Central memory CD4-positive, alpha-beta T cell (primary cell): ENCODE measurements at places on chromosomes 2 and 18.

- no peak for DNase-seq
These were observed 143.0 kb upstream of the MYCN start for GRCh38 chr2:15797231-15797938.

- DNase-seq = no peak
These were observed 59.7 kb upstream of the ZC3H15 start for GRCh38 chr2:186426153-186427016.

DNA sequence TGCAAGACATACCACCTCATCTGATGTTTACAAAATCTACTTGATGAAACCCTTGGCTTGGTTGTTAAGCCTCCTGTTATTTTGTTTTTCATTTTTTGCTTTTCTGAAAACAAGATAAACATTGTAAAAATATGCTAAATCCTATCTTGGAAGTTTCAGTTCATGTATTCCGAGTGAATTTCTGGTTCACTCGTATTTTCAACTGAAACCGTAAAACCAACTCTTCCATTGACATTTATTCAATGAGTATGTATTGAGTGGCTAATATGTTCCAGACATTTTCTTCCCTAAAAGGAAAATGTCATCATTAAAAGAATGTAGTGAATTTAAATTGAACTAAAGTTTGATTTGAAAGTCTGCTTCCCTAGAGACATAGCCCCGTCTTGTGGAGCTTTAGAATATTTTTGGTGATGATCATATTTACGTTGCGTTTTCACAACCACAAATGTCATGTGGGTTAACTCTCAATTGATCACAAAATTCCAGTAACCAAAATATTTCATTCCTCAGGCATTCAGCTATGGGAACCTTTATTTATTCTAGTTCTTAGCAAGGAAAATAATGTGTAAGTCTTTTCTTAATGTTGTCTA, 204.2 kb downstream of the MBD2 start:
- no peak for DNase-seq

DNA sequence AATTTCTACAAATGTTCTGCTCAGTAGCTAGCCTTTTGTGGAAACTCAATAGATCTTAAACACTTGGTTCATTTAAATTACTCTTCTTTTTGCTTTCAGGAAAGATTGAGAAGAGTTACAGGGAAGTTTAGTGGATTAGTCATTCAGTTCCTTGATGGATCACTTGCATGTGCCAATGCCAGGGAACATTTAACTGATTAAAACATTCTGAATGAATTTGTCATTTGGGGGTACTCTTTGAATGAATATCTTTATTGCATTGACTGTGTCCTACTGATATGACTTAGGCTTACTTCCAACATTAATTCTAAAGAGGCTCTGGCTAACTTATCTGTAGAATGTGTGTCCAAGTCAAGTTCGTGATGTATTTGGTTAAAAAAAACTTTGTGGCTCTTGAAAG, 199.8 kb downstream of the PLCL1 start:
- DNase-seq = no peak

GRCh38 chr18:23239885-23240608, 104.8 kb downstream of the CABLES1 start:
- DNase-seq = no peak

DNA sequence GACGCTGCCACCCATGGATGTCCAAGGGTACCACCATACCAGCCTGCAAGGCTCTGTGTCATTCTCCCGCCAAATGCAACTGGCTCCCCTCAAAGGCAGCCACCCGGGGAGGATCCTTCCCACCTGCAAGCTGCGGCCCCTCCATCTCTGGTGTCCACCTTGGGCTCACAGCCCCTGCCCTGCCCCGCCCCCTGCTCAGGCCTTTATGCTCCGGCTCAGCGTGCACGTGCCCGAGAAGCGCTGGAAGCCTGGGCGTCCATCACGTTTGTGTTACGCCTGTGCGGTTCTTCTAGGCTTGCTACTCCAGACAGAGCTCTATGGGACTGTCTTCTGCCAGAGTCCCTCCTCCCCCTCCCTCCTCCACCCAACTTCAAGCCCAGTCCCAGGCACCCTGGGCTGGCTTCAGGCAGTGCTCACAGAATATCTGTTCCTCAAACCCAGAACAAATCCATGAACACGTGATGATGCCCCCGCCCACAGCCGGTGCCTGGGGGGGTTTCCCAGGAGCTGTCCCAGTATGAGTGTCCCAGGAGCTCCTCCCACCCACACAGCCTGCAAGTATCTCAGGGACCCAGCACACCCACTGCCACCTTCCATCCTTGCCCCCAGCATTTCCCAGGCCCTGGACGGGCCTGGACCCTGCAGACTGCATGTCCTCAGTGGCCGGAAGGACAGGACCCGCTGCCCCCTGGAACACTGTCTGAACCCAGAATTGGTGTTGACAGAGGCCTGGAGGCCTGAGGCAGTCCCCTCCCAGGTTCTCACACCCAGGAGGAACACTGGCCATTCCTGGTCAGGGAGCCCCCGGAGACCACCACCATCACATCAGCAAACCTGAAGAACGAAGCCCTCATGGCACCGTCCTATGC, 30.3 kb downstream of the KIF1A start:
- no peak for DNase-seq

DNA sequence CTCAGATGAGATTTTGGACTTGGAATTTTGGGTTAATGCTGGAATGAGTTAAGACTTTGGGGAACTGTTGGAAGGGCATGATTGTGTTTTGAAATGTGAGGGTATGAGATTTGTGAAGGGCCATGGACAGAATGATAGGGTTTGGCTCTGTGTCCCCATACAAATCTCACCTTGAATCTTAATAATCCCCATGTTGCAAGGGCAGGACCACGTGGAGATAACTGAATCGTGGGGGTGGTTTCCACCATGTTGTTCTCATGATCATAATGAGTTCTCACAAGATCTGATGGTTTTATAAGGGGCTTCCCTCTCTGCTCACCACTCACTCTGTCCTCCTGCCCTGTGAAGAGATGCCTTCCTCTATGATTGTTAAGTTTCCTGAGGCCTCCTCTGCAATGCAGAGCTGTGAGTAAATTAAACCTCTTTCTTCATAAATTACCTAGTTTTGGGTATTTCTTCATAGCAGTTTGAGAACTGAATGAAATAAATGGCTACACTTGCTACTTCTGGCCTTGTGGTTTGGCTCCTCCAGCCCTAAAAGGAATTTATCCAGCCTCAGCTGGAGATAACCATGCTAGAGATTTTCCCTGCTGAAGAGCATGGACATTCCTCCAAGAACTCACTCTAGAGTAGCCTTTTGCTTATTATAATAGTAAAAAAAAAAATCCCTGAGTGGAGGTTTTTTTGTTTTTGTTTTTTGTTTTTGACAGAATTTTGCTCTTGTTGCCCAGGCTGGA, 144.3 kb upstream of the TFPI start:
- no peak for DNase-seq

DNA sequence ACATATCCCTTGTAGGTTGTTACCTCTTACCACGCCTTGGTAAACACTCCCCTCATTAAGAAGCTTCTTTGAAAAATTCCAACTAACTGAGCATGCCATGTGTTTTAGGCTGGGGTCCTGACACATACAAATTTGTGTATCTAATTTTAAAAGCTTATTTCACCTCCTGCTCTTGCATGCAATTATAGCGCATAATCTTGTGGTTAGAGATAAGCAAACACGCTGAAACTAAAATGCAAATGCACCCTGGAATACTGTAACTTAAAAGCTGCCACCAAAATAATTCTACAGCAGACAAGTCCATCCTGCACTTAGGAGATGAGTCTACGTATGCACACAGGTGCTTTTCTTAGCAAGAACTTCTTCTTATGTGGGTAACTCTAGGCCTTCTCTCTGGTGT, 990.2 kb downstream of the TSN start:
- no peak for DNase-seq

DNA sequence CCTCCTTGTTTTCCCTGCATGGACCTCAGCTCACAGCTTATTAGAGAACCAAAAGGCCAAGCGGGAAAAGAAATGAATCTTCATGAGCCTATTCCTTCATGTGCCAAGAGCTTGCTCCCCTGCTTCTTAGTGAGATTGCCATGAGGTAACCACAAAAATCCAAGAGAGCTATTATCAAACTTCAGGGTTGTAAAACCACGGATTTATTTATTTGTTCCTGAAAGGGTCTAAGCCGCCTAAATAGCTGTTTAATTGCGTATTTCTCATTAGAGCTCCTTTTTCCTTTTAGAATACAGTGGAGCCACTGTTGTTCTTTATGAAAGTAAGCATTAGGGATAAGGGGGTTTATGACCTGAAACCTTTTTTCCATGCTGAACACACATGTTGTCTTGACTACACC, 58.0 kb downstream of the SRD5A2 start:
- no peak for DNase-seq

DNA sequence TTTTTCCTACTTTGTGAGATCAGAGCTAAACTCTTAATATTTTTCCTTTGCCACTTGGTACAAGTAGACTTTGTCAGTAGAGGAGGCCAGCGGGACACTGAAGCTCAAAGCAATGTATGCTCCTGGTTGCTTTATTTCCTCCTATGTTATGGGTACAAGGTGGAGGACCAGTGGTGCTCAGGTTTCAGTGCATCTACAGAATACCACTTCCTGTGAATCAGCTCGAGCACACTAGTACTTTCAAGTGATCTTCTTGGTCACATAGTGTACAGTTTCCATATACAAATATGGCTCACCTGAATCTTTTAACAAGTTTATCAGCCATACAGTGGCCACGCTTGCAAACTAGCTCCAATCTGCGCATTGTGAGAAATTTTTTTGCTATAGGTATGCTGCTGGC, 1674.8 kb upstream of the TMEFF2 start:
- DNase-seq = no peak

DNA sequence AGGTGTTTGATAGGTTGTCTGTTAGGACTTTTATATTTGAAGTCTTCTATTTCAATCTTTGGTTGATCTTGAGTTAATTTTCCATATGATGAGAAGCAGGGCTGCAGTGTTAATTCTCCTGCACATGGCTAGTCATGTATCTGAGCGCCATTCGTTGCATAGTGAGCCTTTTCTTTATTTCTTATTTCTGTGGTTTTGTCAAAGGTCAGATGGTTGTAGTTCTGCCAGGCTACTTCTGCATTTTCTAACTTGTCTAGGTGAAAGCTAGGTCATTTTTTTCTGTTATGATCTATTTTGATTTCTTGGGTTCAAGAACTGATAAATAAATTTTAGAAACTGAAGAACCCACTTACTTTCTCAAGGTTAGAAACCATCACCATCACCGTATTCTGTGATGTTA, 56.7 kb downstream of the CCDC74A start:
- no peak for DNase-seq

DNA sequence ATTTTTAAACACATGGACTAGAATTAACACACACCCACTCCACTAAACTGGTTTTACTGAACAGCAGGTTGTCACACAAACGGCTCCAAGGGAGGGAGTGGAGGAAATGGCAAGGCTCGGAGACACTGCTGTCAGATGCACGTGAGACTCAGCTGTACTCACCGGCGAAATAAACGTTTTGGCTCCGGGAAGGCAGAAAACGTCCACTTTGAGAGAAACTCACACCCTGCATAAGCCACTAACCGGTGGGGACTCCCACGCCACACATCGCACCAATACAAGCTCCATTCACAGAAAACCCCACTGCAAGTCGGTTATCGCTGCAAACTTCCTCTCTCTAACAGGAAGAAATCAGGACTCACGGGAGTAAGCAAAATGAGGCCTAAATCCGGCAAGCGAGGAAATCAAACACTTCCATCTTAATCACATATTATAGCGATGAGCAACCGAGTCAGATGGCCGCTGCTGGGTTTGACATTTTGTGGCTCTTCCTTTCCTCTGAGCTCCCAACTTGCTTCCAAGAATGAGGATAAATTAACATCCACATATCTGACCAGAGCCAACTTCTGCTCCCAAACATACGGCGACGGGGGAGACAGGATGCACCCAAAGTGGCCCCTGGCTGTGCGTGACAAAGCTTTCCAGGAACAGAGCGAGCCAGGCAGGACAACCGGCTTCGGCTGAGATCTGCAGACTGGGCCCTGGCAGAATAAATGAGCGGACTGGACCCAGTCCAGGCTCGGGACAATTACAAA, 63.5 kb downstream of the HDAC4 start:
- DNase-seq = no peak

DNA sequence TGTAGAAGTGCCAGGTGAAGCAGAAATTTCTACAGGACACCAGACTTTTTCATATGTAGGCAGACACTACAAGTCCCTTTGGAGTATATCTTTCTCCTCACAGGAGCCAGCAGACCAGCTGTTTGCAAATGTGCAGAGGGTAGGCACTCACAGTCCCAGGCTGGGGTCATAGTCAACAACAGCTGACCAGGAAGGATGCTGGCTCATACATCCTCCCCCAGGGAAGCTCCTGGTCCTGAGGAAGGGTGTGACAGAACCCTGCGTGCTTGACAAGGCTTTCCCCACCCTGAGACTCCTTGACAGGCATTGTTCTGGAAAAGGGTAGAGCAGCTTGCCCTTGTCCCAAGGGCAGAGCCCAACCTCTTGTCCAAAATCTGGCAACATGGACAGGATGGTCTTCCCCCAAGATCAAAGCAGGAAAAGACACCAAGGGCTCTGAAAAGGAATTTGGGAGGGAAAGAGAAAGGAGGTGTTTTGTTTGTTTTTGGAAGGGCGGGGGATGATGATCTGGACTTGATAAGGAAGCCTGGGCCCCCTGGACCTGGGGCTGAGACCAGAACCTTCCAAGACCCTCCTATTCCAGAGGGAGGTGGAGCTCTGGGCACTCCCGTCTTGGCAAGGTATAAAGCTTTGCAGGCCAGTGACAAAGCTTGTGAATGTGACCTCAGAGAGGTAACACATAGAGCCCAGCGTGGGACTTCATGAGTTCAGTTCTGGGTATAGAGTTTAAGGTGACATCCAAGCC, 87.1 kb downstream of the GFPT1 start:
- DNase-seq = no peak

DNA sequence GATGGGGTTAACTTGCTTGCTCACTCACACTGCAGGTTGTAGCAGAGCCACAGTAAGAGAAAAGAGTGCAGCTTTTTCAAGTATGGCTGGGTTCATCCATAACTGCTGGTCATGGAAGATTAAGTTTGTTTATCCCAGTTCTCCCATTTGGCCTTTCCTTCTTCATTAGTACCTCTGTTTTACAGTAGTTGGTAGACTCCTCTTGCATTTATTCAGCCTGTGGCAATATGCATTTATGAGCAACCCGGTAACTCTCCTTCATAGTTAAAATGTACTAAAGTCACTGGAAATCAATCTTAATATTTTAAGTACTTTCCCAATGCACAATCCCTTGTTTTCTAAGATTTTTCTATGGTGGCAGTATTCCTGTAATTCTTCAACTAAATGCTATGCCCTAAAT, 14.0 kb downstream of the FTCDNL1 start:
- no peak for DNase-seq

DNA sequence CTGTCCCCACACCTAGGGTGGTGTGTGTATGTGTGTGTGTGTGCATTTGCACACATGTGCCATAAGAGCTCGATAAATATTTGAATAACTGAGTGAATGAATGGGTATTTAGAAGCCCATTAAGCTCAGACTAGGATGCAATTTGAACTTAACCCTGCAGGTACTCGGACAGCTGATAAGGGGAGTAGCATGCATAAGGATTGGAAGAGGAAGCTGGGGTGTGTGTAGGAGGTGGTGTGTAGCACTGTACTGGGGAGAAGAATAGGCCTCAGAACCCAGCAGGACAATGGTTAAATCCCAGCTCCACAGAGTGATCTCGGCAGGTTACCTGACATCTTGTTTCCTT, 1.8 kb upstream of the KCNF1 start:
- no peak for DNase-seq

GRCh38 chr2:233413559-233414272, 59.4 kb downstream of the DGKD start:
- no peak for DNase-seq
